Dermis blood vessel endothelial cell (primary cell): ENCODE measurements at places on chromosomes 3 and 15.
A peak's percentile ranks its signal among the peaks of the same experiment; 100 is the strongest.

DNA sequence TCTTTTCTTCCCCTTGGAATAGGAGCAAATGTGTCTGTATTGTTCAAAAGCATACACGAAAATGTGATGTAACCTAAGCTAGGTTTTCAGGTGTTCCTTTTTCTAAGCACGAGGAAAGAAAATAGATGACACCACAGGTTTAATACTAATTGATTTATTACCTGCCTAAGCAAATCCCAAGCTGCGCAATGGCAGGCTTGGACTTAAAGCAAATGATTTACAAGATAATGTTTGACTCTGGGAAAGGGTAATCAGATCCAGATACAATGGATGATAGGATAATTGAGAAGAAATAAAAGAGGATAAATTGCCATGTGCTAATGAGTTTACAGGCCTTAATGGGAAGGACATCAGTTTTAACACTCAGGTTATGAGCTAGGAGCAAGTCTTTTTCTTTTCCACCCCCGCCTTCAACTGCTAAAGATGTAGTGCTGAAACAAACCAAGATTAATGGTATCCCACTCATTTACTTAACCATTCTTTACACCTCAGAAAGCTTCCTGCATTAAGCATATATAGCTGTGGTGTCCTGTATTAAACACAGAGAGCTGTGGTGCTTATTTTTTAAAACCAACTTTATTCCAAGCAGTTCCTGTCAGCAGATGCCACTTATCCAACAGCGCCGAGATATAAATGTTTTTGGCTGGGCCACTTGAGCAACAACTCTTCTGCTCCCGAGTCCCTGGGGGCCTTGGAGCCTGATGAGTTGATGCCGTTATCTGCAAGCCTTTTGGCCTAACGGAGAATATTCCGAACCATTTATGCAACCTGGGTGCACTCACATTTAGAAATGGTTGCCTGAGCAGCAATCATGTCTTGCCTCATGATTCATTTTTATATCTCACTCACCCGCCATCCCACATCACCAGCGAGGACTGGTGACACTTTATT is 205.5 kb downstream of the MECOM start:
- DNase-seq = no peak

- no peak for DNase-seq
These were observed 111.4 kb downstream of the ZMAT3 start for GRCh38 chr3:178960181-178960580.

GRCh38 chr15:77527164-77527778 is 105.4 kb downstream of the LINGO1 start:
- no peak for DNase-seq

- DNase-seq = no peak
These were observed 26.9 kb upstream of the AVEN start for GRCh38 chr15:34065941-34066340.

DNA sequence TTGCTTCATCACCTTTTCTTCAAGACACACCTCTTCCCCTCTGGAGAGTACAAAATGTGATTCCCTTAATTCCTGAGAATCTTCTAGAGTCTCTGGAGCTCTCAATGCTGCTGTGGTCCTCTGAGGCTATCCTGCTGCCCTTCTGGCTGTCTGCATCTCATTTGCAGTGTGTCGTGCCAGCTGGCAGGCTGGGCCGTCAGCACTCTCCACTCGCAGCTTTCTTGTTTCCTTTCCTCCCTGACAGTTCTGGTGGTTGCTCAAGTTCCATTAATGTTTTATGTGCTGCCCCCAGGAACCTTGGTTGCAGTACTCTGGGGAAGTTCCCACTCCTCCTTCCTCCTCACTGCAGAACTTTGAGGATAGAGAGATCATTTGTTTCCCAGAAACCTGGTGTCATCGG is 210.8 kb upstream of the ROPN1 start:
- no peak for DNase-seq

DNA sequence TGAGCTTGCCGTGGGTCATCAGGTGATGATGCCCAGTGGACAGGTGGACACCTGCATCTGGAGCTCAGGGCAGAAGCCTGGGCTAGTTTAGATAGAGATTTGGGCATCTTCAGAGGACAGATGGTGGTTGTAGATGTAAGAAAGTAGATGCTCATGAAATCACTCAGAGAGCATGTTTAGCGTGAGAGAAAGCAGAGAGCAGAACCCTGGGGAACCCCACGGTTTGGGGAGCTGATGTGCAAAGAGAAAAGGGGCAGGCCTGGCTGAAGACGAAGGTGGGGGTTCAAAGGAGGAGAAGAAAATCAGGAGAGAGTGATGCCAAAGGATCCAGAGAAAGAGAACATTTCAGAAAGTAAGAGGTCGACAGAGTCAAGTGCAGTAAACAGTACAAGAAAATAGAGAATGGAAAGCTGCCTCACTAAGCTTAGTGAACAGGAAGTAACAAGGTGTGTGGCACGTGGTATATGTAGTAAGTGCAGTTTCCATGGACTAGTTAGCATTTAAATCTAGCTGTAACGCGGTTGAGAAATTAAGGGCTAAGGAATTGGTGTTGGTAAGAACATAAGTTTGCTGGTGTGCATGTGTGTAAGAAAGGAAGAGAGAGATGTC is 13.5 kb downstream of the TIGIT start:
- DNase-seq = no peak

DNA sequence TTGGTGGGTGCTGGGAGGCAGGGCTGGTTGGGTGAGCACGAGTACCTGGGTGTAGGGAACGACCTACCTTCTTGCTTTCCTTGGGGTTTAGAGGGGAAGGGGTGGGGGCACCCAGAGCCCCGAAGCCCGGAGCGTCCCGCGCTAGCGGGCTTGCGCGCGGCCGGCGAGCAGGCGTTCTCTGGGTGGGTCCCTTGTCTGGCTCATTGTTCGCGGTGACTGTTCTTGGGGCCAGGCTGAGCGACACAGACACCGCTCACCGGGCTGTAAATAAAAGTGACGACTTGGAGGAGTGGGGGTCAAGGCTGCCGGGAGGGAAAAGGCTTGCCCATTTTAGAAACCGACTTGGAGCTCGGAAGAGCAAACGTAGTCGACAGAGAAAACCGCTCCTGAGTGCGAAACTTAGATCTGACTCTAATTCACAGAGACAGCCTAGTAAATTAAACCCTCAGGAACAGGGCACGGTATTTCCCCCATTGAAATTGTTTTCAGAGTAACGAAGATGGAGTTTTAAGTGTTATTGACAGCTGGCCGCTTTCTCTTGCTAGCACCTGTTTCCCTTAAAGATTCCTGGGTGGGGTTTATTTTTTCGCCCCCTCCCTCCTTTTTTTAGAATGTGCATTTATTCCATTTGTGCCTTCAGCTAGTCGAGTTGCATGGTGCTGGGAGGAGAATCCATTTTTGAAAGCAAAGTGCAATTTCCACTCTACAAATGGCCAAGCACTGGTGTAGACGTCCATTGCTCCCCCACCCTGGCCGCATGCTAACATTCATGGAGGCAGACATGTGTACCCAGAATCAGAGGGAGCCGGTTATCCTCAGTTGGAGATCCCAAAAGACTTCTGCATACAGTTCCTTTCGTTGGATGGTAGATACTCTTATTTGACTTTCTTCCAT is 532.1 kb upstream of the SEMA6D start:
- peak; percentile 24 for DNase-seq

GRCh38 chr3:901953-902778 is 190.7 kb upstream of the CNTN6 start:
- peak; percentile 42 for DNase-seq

DNA sequence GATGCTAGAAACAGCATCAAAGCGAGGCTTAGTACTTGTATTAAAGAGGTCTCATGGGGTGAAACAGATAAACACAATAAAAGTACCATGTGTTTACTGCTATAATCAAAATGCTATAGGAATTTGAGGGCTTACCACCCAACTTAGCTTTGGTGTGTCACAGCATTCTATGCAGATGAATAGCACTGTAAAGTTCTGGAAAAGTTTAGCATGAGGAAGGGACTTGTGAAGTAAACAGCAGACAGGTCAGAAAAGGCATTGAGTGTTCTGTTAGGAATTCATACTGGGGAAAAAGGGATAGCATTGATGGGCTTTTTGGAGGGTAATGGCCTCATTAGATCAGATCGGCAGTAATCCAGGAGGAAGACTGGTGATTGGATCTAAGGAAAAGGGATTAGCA is 505.3 kb downstream of the NLGN1 start:
- no peak for DNase-seq

GRCh38 chr15:63503739-63504246 is 600 bp upstream of the USP3 start:
- DNase-seq = peak; percentile 89

GRCh38 chr3:127307916-127308315 is 20.1 kb upstream of the PRR20G start:
- no peak for DNase-seq

DNA sequence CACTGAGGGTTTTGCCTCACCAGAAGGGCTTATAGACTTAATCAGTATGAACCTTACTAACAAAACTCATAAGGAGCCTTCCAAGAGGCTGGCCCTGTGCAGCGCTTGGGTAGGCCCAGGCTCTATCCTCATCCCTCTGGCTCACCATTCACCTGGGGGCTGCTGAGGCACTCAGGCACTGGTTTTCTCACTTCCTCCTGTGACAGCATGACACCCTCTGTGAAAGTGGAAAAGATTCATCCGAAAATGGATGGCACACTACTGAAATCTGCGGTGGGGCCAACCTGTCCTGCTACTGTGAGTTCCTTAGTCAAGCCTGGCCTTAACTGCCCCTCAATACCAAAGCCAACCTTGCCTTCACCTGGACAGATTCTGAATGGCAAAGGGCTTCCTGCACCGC is 41.3 kb downstream of the PSMD6 start:
- no peak for DNase-seq
